ENCODE measurements at places on chromosomes 3 and 15. TPM values are rescaled to one million over a fixed set of nuclear protein-coding genes. Genes with fewer than 3 reads are reported as not detected.

The ROPN1 gene
- not detected for polyA plus RNA-seq

The SOX14 gene
- not detected for polyA plus RNA-seq

The EIF4G1 gene
- polyA plus RNA-seq, result 14.8 TPM

The ADCY5 gene
- not detected for polyA plus RNA-seq

All from naive B cell (primary cell).